ENCODE measurements at places on chromosomes 3 and 15. TPM values are rescaled to one million over a fixed set of nuclear protein-coding genes. Genes with fewer than 3 reads are reported as not detected.

Gene CCDC39
- total RNA-seq: not detected

Gene TLR9
- total RNA-seq: not detected

Gene SLCO2A1
- 0.22 TPM for total RNA-seq

Gene RTP2
- not detected for total RNA-seq

Gene RBPMS2
- total RNA-seq: 8.3 TPM

Gene DOCK3
- total RNA-seq: 0.38 TPM

Gene FBXL22
- 0.30 TPM for total RNA-seq

Gene NPHP3
- total RNA-seq: 9.0 TPM

Gene CHRD
- total RNA-seq: 0.11 TPM

Gene PTH1R
- total RNA-seq: 0.72 TPM

Gene OR5H2
- total RNA-seq: not detected

All from A549 treated with AZD2906 at 1 μM for 4 hours (cell line).